ENCODE measurements at places on chromosomes 7 and 10. TPM values are rescaled to one million over a fixed set of nuclear protein-coding genes. Genes with fewer than 3 reads are reported as not detected.

PRSS37 gene
- not detected for total RNA-seq

SPDYE8 gene
- total RNA-seq = not detected

NRCAM gene
- total RNA-seq = 0.30 TPM

PRLHR gene
- not detected for total RNA-seq

ZWINT gene
- 2.0 TPM for total RNA-seq

C10orf62 gene
- 0.97 TPM for total RNA-seq

LRMDA gene
- total RNA-seq = 22.3 TPM

ADAM12 gene
- 0.35 TPM for total RNA-seq

MYL10 gene
- total RNA-seq = not detected

CAV2 gene
- total RNA-seq = 239 TPM
